ENCODE measurements at places on chromosomes 1 and 21. TPM values are rescaled to one million over a fixed set of nuclear protein-coding genes. Genes with fewer than 3 reads are reported as not detected.

The TSPAN1 gene
- 8.9 TPM for total RNA-seq

DNA sequence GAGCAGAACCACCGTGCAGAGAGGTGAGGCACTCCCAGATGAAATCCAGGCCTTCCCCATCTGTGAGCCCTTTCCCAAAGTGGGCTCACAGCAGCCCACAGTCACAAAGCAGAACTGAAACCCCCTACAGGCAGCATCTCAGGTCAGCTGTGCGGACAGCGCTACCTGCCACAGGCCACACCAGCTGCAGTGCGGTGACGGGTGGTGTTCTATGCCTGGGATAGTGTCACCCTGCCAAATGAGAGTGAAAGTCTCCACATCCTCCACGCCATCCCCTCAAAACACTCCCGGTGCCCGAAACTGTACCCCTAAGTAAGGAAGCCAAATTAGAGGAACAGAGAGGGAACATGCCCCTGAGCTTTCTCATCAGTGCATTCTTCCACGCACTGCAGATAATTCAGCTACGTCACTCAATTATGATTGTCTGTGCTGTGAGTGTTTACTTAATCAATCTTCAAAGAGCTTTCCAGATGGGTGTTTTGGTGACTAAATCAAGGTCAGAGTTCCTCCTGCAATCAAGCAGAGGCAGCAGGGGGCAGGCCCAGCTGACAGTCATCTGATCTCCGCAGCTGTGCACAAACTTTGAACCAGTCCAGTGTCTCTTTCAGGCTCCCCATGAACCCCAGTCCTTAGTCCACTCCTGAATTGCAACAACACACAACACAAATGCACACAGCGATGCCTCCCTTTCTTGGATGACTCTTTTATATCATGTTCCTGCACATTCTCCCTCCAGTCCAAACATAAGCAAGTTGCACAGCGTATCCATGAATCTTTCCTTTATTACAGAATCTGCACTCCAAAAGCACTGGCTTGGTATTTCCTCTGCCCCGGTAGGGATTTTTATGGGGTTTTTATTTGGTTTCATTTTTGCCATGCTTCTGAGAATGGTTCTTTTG is 150.0 kb downstream of the TOMM20 start:
- DNase-seq: no peak

The NBPF6 gene
- total RNA-seq: not detected

- no peak for DNase-seq
Measured at GRCh38 chr21:18716578-18717138, 313.1 kb upstream of the TMPRSS15 start.

The IFNGR2 gene
- total RNA-seq: 46.4 TPM

The LCE3B gene
- total RNA-seq: not detected

The LGALS8 gene
- total RNA-seq: 45.8 TPM

GRCh38 chr1:114328361-114328904 is 174.8 kb upstream of the SYT6 start:
- DNase-seq: no peak

GRCh38 chr1:67159233-67159632 is 7.0 kb upstream of the IL23R start:
- no peak for DNase-seq

The SPRR2G gene
- total RNA-seq: not detected

The GBP5 gene
- total RNA-seq: not detected

The LRRC8B gene
- 4.2 TPM for total RNA-seq

DNA sequence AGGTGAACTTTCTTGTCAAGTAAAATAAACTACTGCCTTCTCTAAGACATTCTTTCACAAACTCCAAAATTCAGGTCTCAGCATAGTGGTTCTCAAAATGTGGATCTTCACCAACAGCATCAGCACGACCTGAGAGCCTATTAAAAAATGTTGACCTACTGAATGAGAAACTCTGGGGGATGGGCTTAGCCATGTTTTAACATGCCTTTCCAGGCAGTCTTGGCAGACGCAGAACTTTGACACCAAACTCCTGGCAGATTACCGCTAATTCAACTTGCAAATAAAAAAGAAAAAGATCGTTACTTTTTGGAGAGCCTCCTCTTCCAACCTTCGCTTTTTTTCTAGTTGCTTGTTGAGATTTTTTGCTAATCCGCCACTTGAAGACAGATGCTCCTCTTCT is 35.1 kb downstream of the ARHGAP29 start:
- no peak for DNase-seq

DNA sequence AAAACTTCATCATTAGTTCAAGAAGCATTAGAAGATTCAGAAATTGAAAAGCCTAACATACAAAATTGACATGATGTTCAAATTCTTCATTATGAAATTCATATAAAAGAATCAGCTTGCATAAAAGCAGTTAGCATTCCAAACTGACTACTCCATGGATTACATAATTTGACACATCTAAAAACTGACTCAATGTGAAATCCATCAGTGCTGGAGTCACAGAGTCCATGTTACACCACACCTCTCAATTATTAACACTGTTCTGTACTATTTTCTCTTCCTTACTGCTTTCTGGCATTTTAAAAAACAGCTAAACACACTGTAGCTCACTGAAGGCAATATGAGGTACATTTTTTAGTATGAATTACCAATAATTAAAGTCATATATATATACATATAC is 28.0 kb downstream of the ARHGAP29 start:
- DNase-seq: no peak

The IL23R gene
- total RNA-seq: not detected

The KCNH1 gene
- not detected for total RNA-seq

The DYNLT5 gene
- 1.2 TPM for total RNA-seq

The C2CD4D gene
- total RNA-seq: not detected

DNA sequence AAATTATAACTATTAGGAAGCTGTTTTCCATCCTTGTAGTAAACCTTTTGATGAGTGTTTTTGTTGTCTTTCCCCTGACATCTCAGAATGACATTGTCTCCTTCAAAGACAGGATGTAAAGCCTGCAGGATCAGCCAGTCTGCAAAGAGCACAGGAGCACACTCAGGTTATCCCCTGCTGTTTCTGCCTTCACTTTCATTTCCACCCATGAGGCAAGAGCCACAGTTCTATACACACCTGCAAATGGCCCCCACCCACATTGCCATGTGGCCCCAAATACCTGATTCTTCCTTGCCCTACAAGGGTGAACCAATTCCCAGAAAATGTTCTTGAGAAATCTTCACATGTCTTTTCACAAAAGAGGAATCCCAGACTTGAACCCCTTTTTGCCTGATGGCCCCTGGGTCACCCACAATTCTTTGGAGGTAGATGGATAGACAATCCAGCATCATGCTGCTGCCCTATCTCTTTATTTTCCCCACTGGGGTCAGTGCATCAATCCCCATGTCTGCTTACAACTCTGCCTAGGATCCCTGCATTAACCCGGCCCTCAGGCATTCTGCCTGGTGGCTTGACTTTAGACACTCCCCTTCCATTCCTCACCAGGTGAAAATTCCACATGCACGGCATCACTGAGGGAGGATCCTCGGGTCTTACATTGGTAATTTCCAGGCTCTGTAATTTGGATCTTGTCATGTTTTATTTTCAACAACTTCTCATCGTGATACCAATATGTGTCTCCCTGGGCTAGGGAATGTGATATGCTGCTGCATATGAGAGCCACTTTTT is 2.6 kb downstream of the FCRL3 start:
- no peak for DNase-seq

The CLDN17 gene
- total RNA-seq: not detected

The OLIG2 gene
- total RNA-seq: not detected

The HEYL gene
- 34.0 TPM for total RNA-seq

DNA sequence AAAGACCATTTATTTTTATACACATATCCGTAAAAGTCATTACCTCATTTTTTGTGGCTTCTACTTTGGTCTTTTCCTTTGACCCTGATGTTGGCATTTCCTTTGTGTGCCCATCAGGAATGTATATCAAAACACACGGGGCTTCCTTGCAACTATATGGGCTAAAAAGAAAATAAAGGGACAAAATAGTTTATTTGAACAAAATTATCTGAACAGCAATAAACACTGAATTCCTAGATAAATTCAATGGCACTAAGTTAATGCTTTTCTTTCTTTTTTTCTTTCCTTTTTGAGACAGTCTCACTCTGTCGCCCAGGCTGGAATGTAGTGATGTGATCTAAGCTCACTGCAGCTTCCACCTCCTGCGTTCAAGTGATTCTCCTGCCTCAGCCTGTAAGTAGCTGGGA is 45.2 kb downstream of the EPRS1 start:
- no peak for DNase-seq

DNA sequence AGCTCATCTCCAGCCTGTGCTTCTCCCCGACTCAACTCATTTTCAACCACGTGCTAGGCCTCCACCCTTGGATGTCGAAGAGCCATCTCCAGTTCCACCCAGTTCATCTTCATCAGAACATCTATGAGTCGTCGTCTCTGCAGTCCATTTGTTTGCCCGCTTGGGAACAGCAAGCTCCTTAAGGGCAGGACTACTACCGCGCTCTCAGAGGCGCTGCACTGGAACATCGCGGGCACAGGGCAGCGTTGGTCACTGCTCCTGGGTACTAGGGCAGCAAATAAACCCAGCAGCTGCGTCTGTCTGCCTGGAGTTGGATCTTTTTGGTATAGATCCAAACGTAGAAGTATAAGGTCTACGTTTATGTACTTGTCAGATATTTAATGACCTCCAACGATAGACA is 478 bp upstream of the PRDM2 start:
- no peak for DNase-seq

DNA sequence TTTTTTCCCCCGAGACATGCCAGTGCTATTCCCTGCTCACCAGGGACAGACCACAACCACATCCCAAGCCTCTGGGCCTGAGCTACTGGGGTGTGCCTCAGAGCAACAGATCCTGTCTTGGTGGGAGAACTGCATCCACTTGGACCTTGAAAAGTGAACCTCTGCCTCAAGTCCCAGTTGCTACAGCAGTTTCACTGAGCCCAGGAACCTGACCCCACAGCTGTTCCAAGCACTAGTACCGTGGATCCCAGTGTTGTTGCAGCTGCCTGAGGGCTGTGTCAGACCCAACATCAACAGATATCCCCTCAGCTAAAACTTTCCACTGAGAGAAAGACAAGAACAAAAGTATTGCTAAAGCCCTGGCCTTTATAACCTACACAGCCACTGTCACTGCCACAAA is 373.0 kb downstream of the PLPP3 start:
- DNase-seq: no peak

DNA sequence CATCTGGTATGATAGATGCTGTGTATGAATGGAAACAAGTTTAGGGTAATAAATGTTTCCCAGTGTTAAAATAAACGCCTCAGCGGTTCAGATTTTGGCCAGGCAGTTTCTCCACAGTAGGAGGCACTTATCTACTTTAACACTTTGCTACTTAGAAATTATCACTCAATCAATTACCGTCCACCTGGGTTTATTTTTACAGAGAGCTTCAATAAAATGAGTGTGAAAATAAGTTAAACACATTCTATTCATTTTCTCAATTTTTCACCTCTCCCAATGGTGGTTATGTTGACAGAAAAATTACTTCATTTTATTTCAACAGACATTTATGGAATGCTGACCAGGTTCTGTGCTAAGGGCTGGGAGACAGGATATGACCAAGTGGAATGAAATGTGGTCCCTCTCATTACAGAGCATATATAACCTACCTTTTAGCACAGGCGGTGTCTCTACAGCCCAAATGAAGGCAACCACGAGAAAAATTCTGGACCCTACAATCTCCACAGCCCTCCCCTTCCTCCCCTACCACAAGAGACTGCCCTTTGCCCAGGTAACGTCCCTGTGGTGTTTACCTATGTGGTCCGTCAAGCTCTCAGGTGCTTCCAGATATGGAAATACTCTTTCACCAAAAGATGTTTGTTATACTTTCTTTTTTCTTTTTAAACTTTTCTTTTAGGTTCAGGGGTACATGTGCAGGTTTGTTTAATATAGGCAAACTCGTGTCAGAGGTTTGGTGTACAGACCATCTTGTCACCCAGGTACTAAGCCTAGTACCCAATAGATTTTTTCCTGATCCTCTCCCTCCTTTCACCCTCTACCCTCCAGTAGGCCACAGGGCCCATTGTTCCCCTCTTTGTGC is 105.5 kb downstream of the HLCS start:
- no peak for DNase-seq

GRCh38 chr1:89821322-89822108 is 683 bp downstream of the LRRC8D start:
- DNase-seq: no peak

DNA sequence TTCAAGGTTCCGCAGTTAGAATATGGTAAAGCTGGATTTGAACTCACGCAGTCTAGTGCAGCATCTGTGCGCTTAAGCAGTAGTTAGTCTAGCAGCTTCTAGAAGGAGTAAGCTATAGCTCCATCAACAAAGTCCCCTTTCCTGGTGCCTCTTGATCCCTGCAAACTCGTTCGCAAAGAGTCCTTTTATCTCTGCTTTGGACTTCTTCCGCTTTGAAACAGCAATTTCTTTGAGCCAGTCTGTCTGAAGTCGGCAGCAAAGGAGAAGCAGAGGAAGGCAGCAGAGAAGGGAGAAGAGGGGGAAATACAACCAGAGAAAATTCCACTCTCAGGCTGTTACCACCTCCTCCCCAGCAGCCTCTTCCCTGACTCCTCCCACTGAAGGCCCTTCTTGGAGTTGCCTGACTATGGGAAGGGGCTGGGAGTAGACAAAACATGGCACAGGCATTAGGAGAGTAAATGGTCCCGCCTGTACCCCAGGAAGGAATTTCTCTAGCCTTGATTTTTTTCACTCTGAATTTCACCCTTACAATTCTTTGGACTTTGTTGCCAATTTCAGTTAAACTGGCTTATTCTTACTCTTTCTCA is 25.9 kb downstream of the HSD3B2 start:
- DNase-seq: no peak

The ANKRD45 gene
- not detected for total RNA-seq

The SPATA46 gene
- not detected for total RNA-seq

DNA sequence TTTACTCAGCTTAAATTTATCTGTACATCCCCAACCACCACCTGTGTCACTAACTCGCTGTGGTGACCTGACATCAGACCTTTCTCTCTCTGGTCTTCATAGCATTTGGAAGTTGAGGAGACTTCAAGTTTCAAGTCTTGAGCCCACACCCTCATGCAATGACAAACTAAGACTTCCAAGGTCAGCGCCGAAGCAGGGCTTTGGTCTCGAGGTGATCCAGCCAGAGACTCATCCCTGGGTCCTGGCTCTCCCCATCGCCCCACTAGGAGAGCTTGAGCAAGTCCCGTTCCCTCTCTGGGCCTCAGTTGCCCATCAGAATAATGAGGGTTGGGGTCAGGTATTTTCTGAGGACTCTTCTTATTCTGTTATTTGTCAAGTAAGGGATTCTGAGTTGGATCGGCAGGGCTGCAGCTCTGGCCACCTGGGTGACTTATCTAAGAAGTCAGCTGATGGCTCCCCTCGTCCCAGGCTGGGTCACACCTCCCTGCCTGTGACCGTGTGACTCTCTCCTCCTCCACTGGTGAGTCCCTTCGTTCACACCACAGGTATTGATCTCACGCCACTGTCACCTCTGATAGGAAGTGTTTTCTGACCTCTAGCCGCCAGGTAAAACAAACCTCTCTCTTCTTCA is 143.7 kb upstream of the RUNX3 start:
- DNase-seq: no peak
